Activated T-helper 1 cell treated with anti-CD3 and anti-CD28 coated beads, Interleukin-12 subunit alpha, Interleukin-12 subunit beta, Interleukin-2, Interleukin-4 antibody, amounts not matched to agents 30 ng/mL and 10 ng/mL and 1 ng/mL, durations not matched to agents 14 hours and 24 hours and 36 hours (primary cell): ENCODE measurements at places on chromosomes 1 and 21. TPM values are rescaled to one million over a fixed set of nuclear protein-coding genes. Genes with fewer than 3 reads are reported as not detected.

DNA sequence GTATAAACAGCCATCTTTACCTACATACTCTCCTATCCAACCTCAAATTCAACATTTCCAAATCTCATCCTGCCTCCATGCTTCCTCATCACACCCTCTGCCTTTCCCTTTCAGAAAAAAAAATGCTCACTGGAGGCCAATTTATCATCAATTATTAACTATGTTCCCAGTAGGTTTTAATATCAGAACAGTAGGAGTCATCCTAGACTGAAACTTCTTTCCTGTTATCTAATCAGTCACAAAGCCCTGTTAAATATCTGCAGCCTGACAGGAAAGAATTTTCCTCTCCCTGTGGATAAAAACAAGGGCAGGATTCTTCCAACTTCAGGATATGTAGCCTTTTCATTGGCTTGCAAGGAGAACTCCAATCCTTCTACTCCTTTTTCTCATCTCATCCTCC is 28.4 kb downstream of the EGLN1 start:
- no peak for DNase-seq

GRCh38 chr1:87236585-87236984 is 92.1 kb upstream of the LMO4 start:
- no peak for DNase-seq

CCDC185 gene
- not detected in 2 replicates for total RNA-seq

DNA sequence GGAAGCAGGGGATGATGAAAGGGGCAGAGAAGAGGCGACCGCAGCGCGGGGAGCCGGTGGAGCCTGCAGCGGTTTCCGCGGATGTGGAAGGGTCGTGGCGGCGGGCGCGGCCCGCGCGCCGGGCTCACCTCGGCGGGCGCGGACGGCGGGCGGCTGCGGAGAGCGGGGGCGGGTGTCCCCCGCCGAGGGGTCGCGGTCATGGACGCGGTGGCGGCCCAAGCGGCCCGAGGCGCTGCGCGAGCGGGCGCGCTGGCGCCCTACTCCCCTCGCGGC is 572 bp downstream of the LPGAT1 start:
- no peak for DNase-seq

KRTAP19-1 gene
- total RNA-seq = not detected in 2 replicates

TOMM20 gene
- total RNA-seq = 112 and 137 TPM in 2 replicates

LEMD1 gene
- not detected in 2 replicates for total RNA-seq

GRCh38 chr1:182145441-182145840 is 83.9 kb upstream of the ZNF648 start:
- DNase-seq = no peak

DNA sequence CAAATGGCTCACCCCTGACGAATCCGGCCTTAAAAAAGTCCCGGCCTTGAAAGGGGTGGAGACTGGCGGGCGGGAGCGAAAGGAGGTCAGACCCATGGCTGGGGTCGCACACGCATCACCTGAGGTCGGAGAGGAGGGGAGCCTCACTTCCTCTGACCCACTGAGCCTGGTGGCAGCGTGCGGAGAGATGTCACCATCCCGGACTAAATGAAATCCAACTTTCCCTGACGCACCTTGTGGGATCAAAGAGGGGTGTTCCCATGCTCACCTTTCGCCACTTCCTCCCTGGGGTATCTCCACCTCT is 709 bp upstream of the SLC41A1 start:
- DNase-seq = peak; percentile 7

HPCAL4 gene
- total RNA-seq = 0.69 and 0.75 TPM in 2 replicates

DNA sequence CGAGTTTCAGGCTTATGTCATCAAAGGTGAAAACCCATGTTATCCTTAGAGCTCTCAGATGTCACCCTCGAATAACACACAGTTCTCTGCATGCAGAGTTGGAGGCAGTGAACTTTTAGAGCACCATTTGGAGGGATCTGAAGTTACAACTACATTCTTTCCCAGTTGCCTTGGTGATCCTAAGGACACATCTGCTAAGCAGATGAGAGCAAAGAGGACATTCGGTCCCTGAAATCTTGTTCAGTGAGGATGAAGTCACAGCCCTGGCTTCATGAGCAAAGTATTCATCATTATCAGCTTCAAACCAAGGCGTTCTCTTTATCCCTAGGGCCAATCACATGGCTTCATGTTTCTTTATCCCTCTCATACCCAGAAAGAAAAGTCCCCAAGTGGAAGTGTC is 23.1 kb upstream of the MCOLN2 start:
- DNase-seq = no peak

- DNase-seq = no peak
These were observed 28.0 kb downstream of the NUAK2 start for GRCh38 chr1:205293350-205294074.

DNA sequence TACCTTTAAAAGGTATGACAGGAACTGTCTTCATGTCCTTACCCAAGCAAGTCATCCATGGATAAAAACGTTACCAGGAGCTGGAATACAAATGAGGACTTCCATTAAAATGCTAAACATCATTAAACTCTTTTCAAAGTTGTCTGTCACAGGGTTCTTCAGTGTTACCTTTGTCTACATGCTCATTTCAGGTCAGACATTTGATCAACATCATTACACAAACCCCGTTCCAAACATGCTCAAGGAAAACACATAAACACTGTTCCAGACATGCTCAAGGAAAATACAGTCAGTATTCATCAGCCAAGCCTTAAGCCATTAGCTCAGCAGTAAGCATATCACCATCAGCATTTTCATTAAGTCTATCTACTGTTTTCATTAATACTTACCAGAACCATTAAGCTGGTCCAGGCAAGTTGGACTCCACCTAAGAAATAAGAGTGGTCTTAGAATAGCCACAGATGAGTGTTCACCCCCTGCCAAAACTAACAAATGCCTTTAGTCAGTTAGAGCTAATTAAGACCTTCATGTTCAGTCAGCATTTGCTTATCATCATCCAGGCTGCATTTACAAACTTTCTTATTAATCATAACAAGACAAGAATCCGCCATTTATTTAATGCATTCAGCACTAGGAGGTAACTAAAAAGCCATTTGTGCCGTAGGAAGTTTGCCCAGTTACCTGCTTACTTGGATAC is 2.2 kb downstream of the GAS5 start:
- DNase-seq = no peak

DNA sequence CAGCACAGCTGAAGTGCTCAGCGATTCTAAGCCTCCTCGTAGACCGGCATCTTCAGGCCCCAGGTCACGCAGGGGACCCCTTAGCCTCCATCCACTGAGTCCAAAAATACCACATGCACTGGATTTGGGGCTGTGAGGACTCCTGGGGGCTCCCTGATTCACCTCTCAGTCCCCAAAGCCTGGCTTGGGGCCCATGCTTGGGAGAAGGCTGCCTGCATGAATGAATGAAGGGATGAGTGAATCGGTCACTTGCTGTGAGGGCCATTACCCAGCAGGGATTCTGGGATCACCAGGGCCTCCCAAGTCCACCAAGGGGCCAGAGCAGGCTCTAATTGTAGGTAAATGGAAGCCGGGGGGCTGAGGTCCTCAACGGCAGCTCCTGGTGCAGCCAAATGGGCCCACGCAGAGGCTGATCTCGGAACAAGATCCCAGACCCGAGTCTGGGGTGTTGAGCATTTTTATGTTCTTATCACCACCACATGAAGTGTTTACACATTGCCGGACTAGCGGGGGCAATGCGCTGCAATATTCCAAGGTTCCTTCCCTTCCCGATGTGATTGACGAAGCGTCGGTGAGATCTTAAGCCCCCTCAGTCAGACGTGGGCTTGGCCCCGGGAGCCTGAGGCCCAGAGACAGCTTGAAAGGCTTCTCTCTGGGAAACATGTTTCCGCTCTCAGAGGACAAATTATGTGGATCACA is 13.6 kb upstream of the ARHGEF16 start:
- no peak for DNase-seq

GRCh38 chr1:167148421-167148820 is 54.5 kb downstream of the STYXL2 start:
- DNase-seq = no peak

- DNase-seq = no peak
These were observed 41.3 kb upstream of the CR2 start for GRCh38 chr1:207412845-207413244.

- DNase-seq = no peak
These were observed 168.2 kb downstream of the RASAL2 start for GRCh38 chr1:178262120-178262500.

GRCh38 chr1:63887809-63888208 is 114.0 kb downstream of the ROR1 start:
- no peak for DNase-seq

- DNase-seq = no peak
These were observed 31.9 kb downstream of the CDCP2 start for GRCh38 chr1:54120698-54121481.

DNA sequence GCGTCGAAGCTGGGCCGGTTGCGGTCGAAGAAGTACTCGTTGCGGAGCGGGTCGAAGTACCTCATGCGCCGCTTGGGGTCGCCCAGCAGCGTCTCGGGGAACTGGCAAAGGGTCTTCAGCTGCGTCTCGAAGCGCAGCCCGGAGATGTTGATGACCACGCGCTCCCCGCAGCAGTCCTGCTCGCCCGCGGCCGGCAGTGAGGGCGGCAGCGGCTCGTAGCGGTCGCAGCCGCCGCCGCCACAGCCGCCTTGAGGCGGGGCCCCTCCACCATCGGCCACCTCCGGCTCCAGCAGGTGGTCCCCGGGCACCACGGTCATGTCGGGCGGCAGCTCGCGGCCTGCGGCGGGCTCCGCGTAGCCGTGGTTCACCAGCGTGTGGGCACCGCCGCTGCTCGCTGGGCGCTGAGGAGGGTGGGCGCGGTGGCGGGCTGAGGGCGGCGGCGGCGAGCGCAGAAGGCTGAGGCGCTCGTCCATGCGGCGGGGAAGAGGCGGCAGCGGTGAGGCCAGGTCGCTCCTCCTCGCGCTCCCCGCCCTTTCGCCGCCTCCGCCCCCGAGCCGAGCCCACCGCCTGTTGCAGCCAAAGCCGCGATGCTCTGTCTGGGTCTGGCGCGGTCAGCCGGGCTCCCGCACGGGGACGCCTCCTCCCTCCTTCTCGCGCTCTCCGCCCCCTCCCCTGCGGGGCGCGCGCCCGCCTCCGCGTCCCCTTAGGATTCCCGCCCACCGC is at the start of gene KCNA3:
KCNA3 (minus strand) TSS at position 604 of the 723 bp plus-strand sequence; CDS start at position 473, 131 bp downstream.
- DNase-seq = peak; percentile 68

VAV3 gene
- total RNA-seq = 5.3 and 6.1 TPM in 2 replicates

GSTM2 gene
- 19.0 and 19.2 TPM in 2 replicates for total RNA-seq

DNA sequence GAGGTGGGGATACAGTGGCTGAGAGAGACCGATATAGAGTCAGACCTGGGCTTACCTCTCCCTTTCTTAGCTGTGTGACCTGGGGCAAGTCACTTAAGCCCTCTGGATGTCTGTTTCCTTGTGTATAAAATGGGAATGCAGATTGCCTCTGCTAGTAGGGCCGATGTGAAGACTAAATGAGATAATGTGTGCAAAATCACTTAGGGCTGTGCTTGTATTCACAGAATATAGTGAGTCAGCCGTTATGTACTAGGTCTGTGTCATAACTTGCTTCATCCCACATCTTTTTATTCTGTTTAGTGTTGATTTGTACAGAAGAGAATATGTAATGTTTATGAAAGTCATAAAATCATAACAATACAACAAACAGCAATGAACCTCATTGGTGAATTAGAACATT is 56.0 kb downstream of the PTPRU start:
- no peak for DNase-seq

DNA sequence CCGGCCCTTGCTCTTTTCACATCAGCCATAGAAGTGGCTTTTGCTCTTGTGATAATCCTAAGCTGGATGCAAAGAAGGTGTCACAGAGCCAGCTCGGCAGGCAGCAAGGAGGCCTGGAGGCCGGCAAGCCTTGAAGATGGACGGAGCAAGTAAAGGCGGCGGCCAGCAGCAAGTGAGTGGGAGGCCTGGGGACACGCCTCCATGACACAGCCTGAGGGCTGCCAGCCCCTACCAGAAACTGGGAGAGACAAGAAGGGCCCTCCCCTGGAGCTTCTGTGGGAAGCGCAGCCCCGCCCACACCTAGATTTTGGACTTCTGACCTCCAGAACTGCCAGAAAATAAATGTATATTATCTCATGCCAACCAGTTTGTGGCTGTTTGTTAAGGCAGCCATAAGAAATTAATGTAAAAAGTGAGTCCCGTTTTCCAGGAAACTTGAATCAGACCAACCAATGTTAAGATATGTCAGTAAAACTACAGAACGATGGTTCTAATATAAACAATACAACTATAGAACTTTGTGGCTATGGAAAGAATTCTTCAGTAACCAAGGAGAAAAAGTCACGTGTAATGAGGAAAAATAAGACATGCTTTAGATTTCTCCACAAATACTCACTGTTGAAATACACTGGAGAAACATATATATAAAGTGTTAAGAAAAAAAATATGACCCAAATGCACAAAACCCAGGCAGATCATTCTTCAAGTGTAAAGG is 49.9 kb downstream of the BACE2 start:
- no peak for DNase-seq

DNA sequence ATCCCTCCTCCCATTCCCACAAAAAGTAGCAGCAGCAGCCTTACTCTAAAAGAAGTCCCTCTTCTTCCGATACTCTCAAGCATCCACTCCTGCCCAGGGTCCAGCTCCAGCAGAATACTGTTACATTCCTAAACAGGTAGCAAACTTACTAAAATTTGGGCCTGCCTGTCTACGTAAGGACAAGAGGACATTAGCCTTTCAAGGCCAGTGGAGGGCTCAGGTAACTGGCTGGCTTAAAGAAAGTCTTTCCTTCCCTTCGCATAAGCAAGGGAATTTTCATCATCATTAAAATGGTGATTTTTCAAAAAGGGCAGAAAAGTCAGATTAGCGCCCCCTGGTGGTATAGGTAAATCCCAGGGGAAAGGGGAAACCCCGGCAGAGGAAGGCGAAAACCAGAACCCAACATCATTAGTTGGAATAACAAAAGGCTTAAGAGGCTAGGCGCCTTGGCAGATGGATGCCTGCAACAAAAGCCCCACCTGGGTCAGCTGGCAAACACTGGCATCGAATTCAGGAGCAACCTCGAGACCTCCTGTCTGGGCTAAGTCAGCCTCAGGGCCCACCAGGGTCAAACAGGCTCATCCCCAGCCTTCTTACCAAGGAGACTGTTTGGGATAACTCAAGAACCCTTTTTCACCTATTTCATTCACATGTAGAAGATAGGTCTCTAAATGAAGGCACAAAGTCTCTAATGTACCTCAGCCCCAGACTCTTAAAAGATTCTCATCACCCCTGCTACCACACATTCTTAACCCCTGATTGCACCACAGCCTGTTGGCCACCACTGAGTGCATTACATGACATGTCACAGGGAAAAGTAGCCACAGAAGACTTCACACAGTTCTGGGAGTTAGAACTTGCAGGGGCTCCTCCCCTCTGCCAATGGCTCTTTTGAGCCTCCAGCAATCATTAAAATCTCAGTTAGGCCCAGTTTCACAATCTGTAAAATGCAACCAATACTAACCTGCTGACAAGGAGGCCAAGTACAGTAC is 36.7 kb downstream of the ERI3 start:
- peak; percentile 34 for DNase-seq
